Sigmoid colon (tissue), 7 donors: ENCODE measurements at places on chromosomes 11 and 22. TPM values are rescaled to one million over a fixed set of nuclear protein-coding genes. Genes with fewer than 3 reads are reported as not detected.

- no peak for DNase-seq
These were observed 76.4 kb downstream of the TMEM135 start for GRCh38 chr11:87114093-87114492.

DNA sequence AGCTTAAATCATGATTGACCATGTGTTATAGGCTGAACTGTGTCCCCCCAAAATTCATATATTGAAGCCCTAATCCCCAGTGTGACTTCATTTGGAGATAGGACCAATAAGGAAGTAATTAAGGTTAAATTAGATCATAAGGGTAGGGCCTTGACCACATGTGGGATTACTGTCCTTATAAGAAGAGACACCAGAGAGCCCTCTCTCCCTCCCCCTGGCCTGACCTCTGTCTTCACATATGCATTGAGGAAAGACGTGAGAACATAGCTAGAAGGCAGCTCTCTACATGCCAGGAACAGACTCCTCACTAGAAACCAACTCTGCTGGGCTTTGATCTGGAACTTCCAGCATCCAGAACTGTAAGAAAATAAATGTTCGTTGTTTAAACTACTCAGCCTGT lies 13.6 kb upstream of the NUP50 start:
- no peak for DNase-seq

The ME3 gene
- total RNA-seq: 53.2 TPM

- no peak for DNase-seq
These were observed 22.9 kb downstream of the MAML2 start for GRCh38 chr11:96319898-96320656.

- DNase-seq: no peak
These were observed 898 bp downstream of the ZNF215 start for GRCh38 chr11:6927030-6927617.

The KCNJ5 gene
- 2.2 TPM for total RNA-seq

- DNase-seq: no peak
These were observed 60.0 kb upstream of the NECTIN1 start for GRCh38 chr11:119788911-119789560.

DNA sequence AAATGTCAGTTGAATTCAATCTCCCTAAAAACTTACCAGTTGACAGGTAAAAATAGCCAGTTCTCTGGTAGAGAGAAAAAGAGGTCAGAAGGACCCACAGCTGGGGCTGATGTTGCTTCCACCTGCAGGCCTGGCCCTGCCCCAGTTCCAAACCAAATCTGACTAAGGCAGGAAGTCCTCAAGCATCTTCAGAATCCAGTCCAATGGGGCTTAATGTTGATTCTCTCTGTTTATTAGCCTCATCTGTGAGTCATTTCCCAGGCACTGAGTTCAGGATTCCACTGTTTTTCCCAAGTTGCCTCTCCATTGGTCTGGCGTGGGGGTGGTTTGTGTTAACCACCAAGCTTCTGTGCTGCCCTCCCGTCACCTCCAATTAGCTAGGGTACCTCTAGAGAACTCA lies 601.8 kb downstream of the INSC start:
- DNase-seq: no peak

- peak; percentile 55 for DNase-seq
These were observed 26.8 kb upstream of the TSKU start for GRCh38 chr11:76756341-76756741.

- DNase-seq: no peak
These were observed 80.6 kb upstream of the SYT13 start for GRCh38 chr11:45366619-45367190.

GRCh38 chr11:31810779-31811647 lies at the start of gene PAX6:
PAX6 (minus strand) TSS chr11:31811322; CDS start chr11:31806411, 4,911 bp downstream.
- DNase-seq: peak; percentile 60

DNA sequence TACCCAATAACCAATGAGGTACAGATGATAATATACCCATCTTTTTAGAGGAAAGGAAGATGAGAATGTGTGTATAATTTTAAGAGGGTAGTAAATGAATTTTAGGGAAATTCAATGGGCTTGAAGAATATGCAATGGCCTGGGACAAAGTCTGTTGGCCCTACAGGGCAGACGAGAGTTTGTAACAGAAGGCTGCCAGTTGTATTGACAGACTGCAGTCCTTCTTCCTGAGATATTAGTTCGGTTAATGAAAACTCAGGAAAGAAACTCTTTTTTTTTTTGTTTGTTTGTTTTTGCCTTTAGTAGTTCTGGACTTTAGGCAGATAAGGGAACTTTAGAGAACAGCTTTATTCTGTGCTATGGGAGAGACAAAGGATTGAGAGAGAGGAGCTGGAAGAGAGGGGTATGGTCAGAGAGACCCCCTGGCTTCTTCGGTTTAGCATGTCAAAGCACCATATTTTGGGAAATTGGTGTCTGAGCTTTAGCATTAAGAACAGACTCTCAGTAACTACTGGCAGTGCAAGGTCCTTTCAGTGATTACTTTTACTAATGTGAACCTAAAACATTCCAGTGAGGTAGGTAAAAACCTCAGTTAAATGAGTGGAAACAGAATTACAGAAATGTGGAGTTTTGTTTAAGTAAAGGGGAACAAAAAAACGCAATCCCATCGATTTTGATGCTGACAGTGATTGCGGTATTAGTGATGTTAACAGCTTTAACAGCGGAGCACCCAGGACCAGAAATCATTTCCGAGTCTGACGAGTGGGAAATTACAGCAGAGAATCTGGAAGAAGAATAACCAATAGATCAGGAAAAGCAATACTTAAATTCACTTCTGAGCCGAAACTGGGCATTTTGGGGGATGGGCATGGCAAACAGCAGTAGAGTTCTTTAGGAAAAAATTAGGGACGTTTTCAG lies 644 bp upstream of the NAALAD2 start:
- DNase-seq: no peak

DNA sequence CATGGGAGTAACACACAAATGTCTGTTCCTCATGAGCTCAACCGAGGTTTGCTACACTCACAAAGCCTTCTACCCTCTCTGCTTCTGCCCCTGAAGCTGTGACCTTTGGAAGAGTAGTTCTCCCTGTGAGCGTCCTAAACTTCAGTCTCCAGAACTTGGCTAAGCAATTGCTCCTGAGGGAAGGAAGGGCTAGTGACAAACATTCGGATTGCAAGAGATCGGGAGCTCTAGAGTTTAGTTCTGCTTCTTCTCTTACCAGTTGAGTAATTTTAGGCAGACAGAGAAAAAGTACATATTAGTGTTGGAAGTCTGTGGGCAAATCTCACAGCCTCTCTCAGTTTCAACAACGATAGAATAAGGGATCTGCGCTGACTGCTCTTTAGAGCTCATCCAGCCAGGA lies 27.3 kb upstream of the ELF5 start:
- no peak for DNase-seq

- DNase-seq: no peak
These were observed 284.2 kb downstream of the ST3GAL4 start for GRCh38 chr11:126639692-126640091.
